Hematopoietic multipotent progenitor cell (in vitro differentiated cells): ENCODE measurements at places on chromosomes 3 and 15.

DNA sequence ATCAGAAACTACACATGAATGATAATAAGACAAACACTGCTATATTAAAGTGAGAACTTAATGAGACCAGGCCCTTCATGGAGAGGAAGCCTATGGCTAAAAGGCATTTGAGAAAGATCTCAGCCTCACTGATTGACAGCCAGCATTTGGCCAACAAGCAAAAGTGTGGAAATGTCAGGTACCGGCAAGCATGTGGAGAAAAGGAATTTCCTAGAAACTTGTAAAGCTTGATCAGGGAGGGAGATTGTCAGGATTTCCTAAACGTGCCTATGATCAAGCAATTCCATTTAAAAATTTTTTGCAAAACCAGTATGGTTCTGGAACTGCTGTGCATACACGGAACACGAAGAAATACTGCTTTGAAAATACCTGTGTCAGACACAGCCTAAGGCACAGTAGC, 220.3 kb upstream of the ATP10A start:
- no peak for DNase-seq

GRCh38 chr3:111321786-111322185, 220.2 kb upstream of the CD96 start:
- no peak for DNase-seq

GRCh38 chr3:50430191-50430590, 70.9 kb upstream of the TMEM115 start:
- DNase-seq = no peak

DNA sequence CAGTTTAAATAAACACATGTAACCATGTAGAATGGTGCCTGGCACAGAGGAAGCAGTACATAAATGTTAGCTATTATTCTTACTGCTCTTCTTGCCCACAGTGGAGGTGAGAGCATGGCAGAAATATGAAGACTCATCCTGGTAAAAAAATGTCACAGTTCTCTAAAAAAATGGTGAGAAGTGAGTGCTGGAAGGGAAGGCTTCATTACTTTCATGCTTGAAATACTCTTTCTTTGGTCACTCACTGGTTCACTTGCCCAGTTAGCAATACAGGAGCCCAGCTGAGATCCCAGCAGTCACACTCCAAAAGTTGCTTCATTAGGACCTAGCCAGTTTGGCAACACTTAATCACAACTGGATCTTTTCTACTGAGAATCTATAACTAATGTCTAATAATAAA, 1017.2 kb downstream of the TUSC7 start:
- DNase-seq = no peak

DNA sequence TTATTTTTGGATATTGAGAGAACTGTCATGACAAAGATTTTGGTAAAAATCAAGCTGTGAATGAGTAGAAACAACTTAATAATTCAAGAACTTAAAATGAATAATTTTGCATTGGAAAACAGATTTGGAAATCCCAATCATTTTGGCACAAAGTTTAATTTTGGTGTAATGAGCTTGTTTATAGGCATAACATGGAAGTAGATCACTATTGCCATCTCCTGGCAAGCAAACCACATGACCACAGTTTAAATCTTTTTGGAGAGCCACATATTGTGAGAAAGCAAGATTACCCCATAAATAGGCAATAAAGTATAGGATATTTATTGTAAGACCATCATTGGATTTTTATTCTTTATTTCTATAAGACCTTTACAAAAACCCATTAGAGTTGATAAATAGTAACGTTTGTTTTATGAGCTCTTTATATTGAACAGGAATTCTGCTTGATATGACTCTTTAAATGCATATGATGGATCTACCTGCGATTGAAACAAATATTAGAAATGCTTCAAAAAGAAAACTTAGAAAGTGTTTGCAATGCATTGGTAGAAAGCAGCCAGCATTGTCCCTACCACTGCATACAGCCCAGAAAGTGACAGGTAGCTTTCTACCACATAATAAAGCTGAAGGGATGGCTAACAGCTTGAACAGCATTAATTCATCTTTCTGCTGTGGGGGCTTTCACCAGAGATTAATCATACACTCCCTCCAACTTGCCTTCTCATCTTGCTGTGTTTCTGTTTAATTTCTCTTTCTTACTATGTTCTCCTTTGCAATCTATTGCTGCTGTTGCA, 766.8 kb downstream of the TBL1XR1 start:
- DNase-seq = no peak

GRCh38 chr15:28096411-28096669, 2.8 kb downstream of the OCA2 start:
- DNase-seq = no peak

DNA sequence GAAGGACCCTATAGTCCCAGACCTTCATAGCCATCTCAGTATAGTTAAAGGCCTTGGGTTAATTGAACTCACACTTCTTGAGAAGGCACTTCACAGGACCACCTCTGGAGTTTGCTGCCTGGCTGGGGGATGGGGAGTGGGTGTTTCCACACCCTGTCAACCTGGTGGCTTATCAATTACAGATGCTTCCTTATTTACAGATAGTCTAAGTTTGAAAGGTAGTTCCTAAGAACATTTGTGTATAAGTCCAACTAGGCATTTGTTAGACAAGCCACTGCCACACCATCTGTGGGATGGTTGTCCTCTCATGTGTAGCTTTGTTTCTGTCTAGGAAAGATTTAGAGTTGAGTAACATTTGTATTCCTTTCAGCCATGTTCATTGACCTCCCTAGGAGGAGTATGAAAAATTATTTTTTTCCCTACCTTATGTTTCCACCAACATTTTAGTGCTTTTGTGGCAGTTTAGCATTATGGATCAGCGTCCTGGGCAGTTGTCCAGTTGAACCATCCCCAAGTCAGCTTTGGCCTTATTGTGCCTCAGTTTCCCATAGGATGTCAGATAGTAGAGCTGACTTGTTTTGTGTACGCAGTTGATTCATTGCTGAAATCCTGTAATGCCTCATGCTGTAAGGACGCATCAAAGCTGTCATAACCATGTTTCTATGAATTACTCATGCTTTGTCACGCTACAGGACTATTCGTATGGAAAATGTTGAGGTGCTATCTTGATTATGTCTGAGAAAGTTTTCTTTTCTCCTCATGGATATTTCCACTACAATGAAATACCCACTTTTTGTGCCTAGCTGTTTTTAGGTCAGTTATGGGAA, 21.2 kb upstream of the SIAH2 start:
- no peak for DNase-seq

GRCh38 chr3:64080616-64081234, 57.4 kb upstream of the PSMD6 start:
- no peak for DNase-seq
